ENCODE measurements at places on chromosomes 5 and 9.

DNA sequence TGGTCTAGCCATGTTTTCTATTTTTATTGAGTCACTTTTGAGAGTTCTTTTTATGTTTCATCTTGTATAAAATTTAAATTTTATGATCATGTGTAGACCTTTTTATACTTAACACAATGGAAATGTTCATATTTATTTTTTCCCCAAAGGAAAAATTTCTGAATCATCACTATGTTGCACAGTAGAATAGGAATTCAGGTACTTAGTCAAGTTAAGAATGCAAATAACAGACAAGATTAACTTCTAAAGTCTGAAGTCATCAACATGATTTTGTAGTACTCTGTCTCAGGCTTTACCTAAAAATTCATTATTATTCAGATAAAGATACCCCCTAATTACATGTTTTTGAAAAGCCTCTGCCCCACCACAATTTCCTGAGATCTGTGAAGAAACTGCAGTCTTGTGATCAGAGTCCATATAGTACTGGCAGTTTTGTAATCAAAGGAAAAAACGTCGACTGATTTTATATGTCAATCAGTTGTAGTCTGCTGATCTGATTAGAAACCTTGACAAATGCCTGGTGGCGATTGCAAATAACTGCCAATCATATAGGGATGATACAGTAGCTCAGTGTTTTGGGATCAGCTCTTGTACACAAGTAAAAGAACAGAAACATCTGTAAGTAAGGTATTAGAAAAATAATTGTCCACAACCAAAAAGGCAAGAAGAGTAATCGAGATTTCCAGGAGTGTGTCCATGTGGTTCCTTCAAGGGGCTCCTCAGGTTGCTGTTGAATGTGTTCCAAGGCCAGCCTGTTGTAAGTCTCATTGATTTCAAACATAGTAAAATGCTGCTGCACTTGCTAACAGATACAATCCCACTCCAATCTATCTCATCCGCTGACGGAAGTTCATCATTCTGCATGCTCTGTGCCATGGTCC, 352.4 kb downstream of the ARRDC3 start:
- no peak for DNase-seq

- DNase-seq, result no peak
These were observed 83.4 kb downstream of the RAPGEF1 start for GRCh38 chr9:131656356-131657036.

DNA sequence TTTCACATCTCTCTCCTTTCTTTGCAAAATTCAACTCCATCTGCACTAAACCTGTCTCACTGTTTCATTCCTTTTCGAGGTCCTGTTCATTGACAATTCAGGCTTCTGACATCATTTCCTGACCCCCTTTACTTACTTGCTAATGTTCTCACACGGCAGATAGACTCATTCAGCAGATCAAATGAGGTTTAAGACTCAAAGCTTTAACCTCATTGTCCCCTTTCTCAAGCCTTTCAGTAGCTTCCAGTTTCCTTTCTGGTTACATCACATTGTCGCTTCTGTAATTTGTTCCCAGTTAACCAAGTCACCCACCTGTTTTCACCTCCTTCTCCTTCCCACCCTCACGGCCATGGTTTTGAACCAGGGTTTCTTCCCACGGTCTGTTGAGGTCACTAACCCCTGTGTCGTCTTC, 143.4 kb upstream of the OTULINL start:
- no peak for DNase-seq

- peak; percentile 74 for DNase-seq
These were observed 1.1 kb upstream of the STK10 start for GRCh38 chr5:172188893-172189692.

DNA sequence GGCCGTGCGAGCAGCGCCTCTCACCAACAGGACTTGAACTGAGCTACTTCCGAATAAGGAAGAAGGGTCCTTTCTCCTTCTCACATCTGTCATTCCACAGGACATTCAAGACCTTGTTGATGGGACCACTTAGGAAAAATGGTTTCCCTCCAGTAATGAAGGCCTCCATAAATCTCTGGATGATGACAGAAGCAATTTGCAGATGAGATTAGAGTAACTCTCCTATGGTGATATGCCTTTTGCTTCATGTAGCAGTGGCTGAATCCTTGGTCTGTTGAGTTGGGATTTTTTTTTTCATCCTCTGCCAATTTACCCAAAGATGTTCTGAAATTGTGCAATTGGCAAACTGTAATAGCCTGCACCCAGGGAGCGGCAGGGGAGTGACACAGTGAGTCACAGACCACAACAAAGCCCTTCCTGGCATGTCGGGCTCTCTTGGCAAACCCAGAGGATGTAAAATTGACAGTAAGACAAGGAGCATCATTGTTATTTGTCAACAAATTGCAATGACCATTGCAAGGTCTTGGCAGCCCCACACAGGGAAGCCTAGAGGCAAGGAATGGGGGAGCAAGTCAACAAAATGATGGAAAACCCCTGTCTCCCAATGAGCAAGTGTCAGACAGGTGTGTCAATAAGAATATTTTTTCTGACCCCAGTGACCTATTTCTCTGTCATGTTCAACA, 275.9 kb downstream of the ACTL7B start:
- peak; percentile 36 for DNase-seq

Data from astrocyte of the hippocampus (primary cell).